ENCODE measurements at places on chromosomes 1 and 21.

- no peak for DNase-seq
Observed at GRCh38 chr1:58441699-58442098, 104.8 kb downstream of the OMA1 start.

GRCh38 chr1:180229483-180230415, at the start of gene LHX4:
Gene LHX4, plus strand, starts transcription at chr1:180230264. Its CDS starts 266 bp downstream, at chr1:180230530.
- DNase-seq: no peak

- DNase-seq: no peak
Observed at GRCh38 chr1:228723287-228723686, 12.0 kb upstream of the RHOU start.

GRCh38 chr1:86273066-86273465, 116.5 kb upstream of the COL24A1 start:
- DNase-seq: no peak

- DNase-seq: no peak
Observed at GRCh38 chr1:201113451-201114244, 1.4 kb upstream of the CACNA1S start.
